ENCODE measurements at places on chromosomes 12 and 14.

DNA sequence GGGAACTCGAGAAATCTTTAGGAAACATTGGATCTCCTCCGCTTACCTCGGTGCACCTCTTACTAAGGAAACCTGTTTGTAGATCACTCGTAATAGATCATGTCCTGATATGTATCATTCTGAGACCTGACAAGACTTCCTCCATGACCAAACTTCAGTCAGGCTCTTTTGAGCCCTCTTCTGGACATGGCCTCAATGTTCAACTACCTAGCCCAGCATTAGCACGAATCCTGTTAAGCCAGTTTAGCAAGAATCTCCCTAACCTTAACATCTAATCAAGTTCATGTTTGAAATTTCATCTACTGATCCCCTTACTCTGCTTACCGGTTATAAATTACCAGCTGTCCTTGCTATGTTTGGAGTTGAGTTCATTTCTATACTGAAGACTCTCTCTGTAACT, 713.9 kb upstream of the USP15 start:
- no peak for DNase-seq

- DNase-seq = no peak
These were observed 7.3 kb upstream of the ZNF740 start for GRCh38 chr12:53173085-53173715.

- no peak for DNase-seq
These were observed 60.0 kb upstream of the PARP11 start for GRCh38 chr12:3933074-3933818.

DNA sequence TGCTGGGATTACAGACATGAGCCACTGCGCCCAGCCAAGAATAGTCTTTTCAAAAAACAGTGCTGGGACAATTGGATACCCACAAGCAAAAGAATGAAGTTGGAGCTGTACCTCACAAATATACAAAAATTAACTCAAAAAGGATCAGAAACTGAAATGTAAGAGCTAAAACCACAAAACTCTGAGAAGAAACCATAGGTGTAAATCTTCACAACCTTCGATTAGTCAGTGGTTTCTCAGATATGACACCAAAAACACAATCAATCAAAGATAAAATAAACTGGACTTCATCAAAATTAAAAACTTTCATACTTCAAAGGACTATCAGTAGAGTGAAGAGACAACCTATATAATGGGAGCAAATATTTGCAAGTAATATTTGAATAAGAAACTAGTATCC, 35.3 kb downstream of the SLC25A47 start:
- DNase-seq = no peak

DNA sequence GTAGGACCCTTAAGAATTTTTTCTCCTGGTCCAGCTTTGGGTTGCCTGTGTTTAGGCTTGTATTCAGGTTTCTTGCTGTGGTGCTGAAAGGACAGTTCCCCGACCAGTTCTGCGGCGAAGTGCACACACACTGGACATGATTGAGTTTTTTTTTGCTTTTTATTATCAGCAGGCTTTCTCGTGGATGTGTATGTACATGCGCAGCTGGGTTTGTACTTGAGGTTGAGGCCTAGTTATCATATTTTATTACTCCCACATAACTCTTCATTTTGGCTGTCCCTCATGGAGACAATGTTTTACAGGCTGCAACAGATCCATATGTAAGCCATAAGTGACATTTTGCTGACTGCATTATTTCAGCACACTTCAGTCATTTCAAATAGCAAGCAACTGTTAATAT, 2.5 kb downstream of the SCN8A start:
- no peak for DNase-seq

GRCh38 chr14:69328765-69329164, 68.8 kb downstream of the GALNT16 start:
- no peak for DNase-seq

- DNase-seq = peak; percentile 4
These were observed 19.3 kb downstream of the JAG2 start for GRCh38 chr14:105149146-105149781.

GRCh38 chr12:116881877-116882507, 751 bp upstream of the HRK start:
- DNase-seq = no peak

- DNase-seq = no peak
These were observed 34.2 kb upstream of the RNASE1 start for GRCh38 chr14:20836668-20837338.

- no peak for DNase-seq
These were observed 3.1 kb downstream of the ARHGEF25 start for GRCh38 chr12:57614178-57614947.

Data from T-helper 1 cell (primary cell).